ENCODE measurements at places on chromosomes 5 and 9. TPM values are rescaled to one million over a fixed set of nuclear protein-coding genes. Genes with fewer than 3 reads are reported as not detected.

PCDHB15 gene
- total RNA-seq: 0.10 TPM

LOX gene
- 10.2 TPM for total RNA-seq

RUSC2 gene
- total RNA-seq: 17.2 TPM

CCL27 gene
- not detected for total RNA-seq

S100Z gene
- total RNA-seq: not detected

PDE8B gene
- 0.82 TPM for total RNA-seq

ATP6V0E1 gene
- total RNA-seq: 109 TPM

IFNA21 gene
- total RNA-seq: not detected

NKD2 gene
- not detected for total RNA-seq

GCNT4 gene
- not detected for total RNA-seq

SLC6A18 gene
- total RNA-seq: not detected

QRFP gene
- not detected for total RNA-seq

ROR2 gene
- 0.03 TPM for total RNA-seq

FRRS1L gene
- total RNA-seq: not detected

DNA sequence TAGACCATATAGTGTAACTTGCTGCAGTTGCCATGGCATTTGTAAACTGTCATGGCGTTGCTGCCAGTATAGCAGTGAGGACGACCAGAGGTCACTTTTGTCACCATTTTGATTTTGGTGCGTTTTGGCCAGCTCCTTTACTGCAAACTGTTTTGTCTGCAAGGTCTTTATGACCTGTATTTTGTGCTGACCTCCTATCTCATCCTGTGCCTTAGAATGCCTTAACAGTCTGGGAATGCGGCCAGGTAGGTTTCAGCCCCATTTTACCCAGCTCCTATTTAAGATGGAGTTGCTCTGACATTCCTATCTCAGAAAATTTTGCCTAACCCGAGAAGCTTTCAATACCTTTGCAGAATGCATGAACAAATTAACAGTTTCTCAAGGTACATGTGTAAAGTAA lies 914.4 kb upstream of the ACO1 start:
- no peak for DNase-seq

DNA sequence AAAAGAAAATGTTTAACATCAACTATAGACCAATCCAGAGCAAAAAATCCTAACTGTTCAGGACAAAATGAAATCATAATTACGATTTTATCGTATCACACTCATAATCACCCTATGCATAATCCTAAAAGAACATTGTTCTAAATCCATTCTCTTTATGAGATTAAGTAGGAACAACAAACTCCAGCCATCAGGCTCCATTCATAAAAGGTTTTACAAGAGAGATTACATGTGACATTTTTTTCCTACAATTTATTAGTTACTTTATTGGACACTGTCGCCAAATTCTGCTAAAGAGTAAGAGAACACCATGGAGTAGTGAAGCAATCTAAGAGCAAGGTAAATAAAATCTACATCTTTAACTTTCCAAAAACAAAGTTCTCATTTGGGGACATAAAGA lies 198.0 kb downstream of the BNC2 start:
- DNase-seq: no peak

- no peak for DNase-seq
Observed at GRCh38 chr5:146103594-146103993, 1.8 kb downstream of the PLAC8L1 start.

DNA sequence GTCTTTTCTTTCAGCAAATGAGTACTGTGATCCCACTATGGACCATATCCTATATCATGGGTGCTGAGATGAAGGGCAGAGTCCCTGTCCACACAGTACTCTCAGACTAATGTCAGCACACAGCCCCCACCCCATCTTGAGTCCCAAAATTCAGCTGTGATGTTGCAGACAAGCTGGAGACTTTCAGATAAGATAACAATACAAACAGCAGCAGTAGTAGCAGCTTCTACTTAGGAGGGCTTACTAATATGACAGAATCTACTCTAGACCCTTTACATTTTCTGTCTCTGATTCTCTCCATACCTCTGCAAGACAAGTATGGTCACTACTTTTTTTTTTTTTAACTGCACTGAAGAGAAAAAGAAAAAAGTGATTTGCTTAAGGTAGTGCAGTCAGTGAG lies 129.1 kb upstream of the TRIM32 start:
- no peak for DNase-seq

DNA sequence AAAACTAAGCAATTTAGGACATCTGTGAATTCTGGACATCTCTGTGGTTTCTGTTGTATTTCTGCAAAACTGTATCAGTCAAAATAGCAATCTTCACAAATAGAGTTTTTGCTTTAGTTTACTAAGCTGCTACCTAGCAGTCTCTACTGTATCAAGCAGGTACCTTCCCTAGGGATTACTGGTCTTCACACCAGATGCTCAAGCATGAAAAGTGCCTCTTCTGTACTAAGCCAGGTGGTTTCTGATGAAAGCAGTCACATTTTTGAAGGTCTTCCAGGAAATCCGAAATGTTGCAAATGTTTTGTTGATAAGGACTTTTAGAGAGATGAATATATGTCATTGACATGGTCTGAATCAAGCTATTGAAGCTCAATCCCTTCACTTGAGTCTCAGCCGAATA lies 540.0 kb downstream of the KCTD16 start:
- no peak for DNase-seq

DNA sequence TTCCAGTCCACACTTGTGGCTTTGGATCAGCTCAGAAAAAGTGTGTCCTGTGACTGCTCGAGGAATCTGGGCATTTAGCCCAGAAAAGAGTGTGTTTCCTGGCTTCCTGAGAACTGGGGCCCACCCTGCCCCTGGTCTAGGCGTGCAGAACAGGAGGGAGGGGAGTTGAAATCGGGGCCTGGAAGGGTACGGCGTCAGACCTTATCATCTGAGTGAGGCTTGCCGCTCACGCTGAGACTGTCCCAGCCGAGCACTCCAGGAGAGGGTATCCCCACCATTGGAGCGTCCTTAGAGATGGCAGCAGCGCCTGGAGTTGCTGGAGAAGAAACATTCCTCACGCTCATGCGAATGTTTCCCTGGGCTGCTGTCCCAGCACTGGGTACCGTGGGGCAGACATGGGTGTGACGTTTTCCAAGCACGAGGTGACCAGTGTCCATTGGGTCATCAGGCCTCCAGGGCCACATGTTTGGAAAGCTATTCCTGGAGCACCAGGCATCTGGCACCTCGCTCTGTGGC lies 22.5 kb downstream of the NEK6 start:
- peak; percentile 54 for DNase-seq

- DNase-seq: no peak
Observed at GRCh38 chr5:172530406-172530805, 76.1 kb upstream of the SH3PXD2B start.

DNA sequence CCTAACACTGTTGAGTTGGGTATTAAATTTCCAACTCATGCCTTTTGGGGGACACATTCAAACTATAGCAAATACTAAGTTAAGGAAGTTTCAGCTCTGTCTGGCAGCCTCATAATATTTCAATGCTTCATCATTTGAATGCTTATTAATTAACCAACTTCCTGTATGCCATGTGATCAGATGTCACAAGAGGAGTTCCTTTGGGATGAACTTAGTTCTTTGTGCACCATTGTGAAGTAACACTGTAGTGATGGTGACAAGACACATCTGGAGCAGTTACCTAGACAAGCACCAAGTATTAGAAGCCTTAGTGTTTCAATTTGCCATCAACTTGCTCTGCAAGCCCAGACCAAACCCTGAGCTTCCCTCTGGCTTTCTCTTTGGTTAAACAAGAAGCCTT lies 90.7 kb upstream of the IL12B start:
- no peak for DNase-seq

GRCh38 chr5:111367115-111367514 lies 142.9 kb downstream of the CAMK4 start:
- peak; percentile 86 for DNase-seq

GRCh38 chr9:82467436-82467835 lies 478.9 kb downstream of the SPATA31D1 start:
- no peak for DNase-seq

GRCh38 chr5:82635561-82636288 lies 357.6 kb upstream of the RPS23 start:
- peak; percentile 54 for DNase-seq

DNA sequence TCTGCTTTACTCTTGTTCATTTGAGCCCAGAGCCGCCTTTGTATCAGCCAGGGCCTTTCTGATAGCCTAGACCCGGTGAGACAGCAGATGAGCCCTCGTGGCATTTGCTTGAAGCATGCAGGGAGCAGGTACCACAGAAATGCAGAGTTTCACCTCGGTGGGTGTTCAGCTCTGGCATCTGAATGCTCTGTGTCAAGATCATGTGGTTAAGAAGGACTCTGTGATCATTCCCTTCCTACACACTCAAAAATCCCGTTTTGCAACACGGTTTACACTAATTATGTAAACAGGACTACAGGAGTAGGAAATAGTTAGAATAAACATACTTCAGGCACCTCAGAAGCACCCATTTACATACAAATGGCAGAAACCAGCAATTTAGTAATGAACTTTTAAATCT lies 67.2 kb downstream of the MVB12B start:
- no peak for DNase-seq

- DNase-seq: peak; percentile 67
Observed at GRCh38 chr5:43627028-43627427, 24.0 kb downstream of the NNT start.

- DNase-seq: peak; percentile 36
Observed at GRCh38 chr5:41071975-41072374, 833 bp upstream of the MROH2B start.

GRCh38 chr5:38250763-38251448 lies 7.5 kb upstream of the EGFLAM start:
- peak; percentile 58 for DNase-seq

GRCh38 chr9:81002906-81003305 lies 686.4 kb downstream of the TLE1 start:
- no peak for DNase-seq

DNA sequence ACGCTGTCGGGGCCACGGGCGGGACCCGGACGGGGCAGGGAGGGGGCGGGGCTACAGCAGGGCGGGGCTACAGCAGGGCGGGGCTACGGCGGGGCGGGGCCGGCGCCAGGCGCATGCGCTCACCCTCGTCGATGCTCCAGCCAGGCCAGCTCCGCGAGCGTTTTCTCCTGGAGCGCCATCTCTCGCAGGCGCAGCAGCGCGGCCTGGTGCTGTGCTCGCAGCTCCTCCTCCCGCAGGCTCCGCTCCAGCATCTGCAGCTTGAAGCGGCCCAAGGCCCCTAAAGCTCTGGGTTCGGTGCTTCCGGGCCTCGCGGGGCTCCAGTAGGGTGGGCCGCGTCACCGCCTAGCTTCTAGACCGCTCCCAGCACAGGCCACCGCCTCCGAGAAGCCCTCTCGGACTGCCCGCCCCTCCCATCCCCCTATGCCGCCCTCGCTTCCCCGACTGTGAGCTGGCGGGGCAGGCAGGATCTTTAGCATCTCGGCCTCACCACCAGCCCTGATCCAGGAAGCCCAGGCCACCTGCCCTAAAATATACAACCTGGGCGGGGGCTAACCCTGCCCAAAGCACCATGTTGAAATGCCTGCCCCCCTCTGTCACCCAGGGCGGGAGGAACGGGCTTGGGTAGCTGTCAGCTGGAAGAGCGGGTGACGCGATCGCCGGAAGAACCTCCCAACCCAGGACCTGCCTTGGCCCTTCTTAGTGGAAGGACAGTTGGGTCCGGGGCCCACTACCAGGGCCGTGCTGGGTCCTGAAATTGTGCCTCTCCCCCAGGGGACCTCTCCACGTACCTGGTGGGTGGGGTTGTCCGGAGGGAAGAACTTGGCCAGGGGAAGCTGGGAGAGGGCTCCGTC lies 21.9 kb upstream of the QSOX2 start:
- peak; percentile 69 for DNase-seq

DNA sequence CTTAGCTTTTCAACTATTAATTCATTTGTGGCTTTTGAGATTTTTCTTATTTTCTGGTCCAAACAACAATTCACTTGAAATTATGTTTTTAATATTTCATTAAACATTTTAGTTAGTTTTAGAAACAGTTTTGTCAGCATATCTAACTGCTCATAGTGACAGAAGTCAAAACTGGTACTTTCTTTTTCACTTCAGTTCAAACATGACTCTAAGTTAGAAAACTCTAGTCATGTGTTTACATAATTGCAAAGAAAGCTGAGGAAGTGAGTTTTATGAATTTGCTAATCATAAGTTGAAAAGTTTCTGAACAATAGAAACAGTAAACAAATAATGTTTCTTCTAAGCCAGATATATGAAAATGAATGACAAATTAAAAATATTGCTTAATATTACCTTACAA lies 1931.0 kb downstream of the EFNA5 start:
- no peak for DNase-seq

GRCh38 chr5:1472964-1473628 lies 27.9 kb upstream of the SLC6A3 start:
- DNase-seq: no peak

- peak; percentile 4 for DNase-seq
Observed at GRCh38 chr5:156330141-156330870, 3.3 kb downstream of the SGCD start.

- DNase-seq: no peak
Observed at GRCh38 chr5:118243068-118243467, 745.3 kb downstream of the DTWD2 start.

DNA sequence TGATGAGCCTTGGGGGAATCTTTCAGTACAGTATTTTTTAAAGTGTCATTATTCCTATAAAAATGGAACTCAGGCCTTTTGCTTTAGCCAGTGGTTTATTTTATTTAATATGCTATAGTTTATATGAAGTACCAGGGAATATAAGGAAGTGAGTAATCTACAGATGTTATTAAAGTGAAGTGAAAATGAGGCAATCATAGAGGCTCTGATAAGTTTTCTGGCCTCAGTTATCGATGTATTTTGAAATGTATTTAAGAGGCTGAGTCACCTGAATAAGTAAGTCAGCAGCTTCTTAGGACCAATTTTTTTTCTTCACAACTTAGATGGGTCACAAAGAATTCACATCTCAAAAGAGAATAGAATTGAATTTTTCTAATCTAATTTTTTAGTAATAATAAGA lies 829.0 kb downstream of the DNAH5 start:
- peak; percentile 15 for DNase-seq

DNA sequence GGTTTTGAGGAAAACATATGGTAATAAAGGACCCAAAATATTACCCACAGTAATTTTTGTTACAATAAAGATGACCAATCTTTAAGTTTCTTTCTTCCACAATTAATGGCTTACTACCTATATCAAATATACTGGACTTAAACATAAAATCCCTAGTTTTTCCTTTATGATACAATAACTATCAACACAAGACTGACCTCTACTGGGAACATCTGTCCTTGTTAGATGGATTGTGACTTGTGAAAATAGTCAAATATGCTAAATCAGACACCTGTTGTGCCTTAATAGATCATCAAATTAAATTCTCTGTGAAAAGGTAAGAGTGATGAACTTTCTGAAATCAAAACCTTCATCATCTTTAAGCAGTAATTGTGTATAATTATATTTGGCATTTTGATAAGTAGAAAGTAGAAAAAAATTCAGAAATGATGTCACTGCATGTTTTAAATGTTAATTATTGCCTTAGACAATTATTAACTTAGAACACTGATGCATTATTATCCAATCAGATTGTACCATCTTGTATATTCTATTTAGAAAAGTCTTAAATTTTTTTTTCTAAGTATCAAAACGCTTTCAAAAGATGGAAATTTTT lies 113.6 kb downstream of the DEPDC1B start:
- no peak for DNase-seq

DNA sequence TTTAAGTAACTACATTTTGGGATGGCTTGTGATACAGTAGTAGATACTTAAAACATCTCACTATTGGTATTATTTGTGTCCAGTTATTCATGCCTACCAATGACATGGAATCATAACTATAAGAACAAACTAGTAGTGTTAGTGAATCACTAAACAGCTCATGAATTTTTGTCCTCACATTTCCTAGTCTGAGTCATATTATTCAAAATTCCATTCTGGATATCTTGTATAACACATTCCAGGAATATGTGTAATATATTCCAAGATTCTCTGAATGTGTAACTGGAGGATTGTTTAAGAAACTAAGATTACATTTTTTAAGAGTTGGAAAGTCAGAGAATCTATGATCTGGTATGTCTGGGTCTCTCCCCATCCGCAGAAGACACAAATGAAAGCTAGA lies 565.3 kb upstream of the ZNF608 start:
- DNase-seq: peak; percentile 87
